ENCODE measurements at places on chromosomes 3 and 15.

GRCh38 chr15:35506272-35506870 is 39.6 kb downstream of the DPH6 start:
- DNase-seq = no peak

- no peak for DNase-seq
Measured at GRCh38 chr3:187211532-187212195, 14.4 kb downstream of the RTP1 start.

GRCh38 chr15:95470997-95471689 is 859.4 kb upstream of the NR2F2 start:
- DNase-seq = no peak

DNA sequence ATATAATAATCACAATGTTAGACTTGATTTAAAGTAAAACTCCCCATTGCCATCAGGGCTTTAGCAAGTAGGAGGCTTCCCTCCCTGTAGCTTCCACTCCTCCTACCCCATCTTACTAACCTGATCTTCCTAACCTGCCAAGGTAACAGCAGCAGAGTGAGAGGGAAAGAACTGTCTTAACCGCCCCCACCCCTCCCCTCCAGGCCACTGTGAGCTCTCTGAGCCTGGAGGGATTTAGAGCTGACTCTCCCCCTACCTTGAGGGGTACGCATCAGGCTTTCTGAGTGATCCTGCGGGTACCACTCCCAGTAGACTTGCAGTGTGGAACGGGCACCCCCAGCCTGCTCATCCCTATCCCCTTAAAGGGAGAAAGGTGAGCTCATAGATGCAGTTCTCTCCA is 11.4 kb upstream of the PRSS50 start:
- no peak for DNase-seq

GRCh38 chr15:63901912-63902670 is 68.3 kb upstream of the HERC1 start:
- no peak for DNase-seq

DNA sequence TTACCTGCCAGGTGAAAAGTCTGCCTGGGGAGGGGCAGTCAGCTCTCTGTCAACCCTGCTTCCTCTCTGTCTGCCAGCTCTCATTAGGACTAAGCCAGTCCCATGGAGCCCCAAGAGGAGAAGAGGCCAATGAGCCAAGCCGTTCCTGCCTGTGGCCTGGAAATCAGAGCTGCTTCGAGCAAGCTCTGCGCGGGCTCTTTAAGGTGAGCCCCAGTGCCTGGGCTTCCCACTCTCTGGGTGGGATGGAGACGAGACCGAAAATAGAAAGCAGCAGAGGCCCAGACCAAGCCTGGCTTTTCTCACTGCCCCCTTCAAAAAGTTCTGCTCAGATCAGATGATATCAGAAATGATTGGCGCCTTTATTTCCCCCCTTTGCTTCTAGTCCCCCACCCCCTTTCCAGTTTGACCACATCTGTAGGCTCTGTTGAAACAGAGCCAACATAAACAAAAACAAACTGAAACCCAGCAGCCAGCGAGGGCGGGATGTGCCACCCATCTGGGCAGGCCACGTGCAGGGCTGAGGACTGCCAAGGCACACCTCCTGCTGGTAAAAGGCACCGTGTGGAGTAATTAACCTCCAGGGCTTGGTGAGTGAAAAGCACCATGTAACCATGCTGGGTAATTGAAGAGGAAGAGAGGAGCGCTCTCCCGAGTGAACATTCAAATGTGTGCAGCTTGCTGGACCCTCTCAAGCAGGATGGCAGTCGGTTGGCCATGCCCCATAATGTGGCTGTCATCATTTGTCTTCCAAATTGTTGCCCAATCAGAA is 471.0 kb upstream of the PROK2 start:
- DNase-seq = peak; percentile 71

- DNase-seq = no peak
Measured at GRCh38 chr3:156760333-156760732, 65.8 kb upstream of the LEKR1 start.

DNA sequence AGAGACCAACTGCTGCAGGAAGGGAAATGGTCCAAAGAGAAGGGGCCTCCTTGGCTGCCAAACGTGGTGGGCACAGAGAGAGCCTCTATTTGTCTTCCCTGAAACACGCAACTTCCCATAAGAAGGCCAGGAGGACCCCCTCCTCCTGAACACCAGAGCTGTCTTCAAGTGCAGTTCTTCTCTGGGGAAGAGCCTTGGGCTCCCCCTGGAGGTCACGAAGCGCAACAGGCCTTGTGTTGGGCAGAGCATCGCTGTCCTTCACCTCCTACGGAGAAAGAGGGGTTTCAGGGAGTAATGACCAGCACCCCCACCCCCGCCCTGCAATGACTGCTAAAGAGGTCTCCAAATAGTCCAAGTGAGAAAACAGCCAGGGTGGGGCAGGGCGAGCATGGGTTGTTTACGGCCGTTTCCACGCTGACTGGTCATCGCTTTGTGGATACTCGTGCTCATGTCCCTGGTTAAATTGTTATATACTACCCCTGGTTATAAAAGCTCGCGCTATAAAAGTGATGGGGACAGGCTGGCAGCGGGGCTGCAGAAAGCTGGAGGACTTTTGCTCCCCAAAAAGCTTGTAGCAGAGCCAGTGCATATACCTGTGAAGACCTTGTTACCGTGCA is 397.5 kb upstream of the ATP10A start:
- no peak for DNase-seq

DNA sequence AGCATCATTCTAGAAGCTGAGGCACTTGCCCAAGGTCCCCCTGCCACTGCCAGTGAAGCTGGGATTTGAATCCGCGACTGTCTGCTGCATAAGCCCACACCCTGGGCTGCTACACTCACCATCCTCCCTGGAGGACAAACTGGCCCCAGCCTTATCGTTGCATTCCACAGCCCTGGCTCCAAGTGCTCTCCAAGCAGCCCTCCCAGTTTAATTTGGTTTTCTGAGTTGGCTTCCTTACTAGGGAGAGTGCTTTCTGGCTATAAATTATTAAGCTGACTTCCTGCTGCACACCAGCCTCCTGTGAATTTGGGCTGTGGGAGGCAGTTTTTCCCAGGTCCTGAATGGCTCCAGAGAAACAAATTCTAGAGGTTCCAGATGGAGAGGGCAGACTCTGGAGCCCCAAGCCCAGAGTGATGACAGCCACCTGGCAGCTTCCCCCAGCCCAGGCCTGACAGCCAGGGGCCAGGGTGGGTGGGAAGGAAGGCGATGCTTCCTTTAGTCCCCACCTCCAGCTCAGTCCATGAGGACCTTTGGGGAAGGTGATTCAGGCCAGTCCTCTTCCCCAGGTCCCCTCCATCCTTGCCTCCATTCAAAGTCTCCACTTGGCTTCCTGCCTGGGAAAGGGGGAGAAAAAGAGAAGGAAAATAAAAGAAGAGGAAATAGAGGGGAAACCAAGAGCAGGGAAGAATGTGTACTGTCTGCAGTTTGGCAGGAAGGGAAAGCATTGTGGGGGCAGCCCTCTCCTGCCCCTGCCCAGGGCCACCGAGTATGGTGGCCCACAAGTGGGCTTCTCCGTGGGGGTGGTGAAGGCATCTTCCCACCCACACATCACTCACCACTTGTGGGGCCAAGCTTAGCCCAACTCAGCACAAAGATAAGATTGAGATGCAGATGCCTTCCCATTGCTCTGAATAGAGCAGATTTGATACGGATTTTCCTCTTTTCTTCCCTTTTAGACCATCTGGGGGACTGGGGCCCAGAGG is 69.6 kb downstream of the SEMA5B start:
- no peak for DNase-seq

All from activated effector memory CD4-positive, alpha-beta T cell treated with anti-CD3 and anti-CD28 coated beads, Interleukin-2, amount 50 U/mL, for 16 hours (primary cell).